Activated CD8-positive, alpha-beta memory T cell treated with anti-CD3 and anti-CD28 coated beads for 48 hours (primary cell): ENCODE measurements at places on chromosomes 1 and 21.

- no peak for DNase-seq
Measured at GRCh38 chr1:207876131-207876530, 34.8 kb downstream of the CD34 start.

DNA sequence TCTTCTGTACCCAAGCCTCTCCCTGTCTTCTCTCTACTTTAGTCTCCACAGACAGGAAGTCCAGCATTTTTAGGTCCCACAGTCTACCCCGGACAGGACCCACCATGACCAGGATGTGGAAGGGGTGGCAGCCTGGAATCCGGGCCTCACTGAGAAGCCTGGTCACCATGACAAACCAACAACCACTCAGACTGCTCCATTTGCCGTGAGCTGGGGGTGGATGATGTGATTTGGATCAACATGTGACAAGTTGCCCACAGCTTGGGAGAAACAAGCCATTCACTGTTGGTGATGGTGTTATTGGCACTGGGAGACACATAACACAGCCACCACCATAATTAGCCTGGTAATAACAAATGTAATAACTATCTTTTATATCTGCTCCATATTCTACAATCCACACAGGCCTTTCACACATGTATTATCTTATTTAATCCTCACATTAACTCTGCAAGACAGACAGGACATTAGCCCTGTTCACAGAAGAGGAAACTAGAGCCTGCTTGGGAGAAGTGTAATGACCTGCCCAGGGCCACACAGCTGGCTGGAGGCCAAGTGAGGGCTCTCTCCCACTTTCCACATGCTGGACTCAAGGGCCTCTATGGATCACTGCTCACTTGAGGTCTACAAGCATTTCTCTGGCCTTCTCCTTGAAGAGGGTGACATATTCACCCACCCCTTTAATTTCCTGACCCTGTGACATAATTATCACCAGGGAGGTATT lies 22.9 kb downstream of the MEF2D start:
- DNase-seq: no peak

GRCh38 chr1:192702212-192702902 lies 66.4 kb downstream of the RGS13 start:
- no peak for DNase-seq

DNA sequence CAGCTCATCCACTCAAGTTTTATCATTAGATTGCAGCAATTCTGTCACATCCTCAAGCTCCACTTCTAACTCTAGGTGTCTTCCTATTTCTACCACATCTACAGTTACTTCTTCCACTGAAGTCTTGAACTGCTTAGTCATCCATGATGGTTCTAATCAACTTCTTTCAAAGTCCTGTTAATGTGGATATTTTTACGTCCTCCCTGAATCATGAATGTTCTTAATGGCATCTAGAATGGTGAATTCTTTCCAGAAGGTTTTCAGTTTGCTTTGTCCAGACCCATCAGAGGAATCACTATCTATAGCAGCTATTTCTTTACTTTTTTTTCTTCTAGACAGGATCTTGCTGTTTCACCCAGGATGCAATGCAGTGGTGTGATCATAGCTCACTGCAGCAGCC lies 78.0 kb upstream of the RNPC3 start:
- DNase-seq: no peak

DNA sequence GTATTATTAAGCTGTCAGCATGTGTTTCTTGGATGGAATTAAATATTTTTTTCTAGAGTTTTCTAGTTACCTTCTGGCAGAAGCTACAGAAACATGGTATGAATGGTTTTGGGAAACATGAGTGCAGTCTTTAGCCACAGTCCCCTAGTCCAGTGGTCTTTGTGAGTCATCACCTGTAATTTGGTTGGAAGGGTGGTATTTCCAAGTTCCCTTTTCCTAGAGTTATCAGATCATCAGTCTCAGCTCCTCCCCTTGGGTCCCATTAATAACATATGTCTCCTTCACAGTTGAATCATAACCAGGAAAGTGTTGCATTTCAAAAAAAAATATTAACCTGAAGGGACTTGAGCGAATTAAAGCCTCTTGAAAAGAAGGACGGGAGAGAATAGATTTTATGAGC lies 27.0 kb downstream of the ELAVL4 start:
- no peak for DNase-seq

GRCh38 chr1:223410036-223410435 lies 16.8 kb downstream of the CCDC185 start:
- DNase-seq: no peak

DNA sequence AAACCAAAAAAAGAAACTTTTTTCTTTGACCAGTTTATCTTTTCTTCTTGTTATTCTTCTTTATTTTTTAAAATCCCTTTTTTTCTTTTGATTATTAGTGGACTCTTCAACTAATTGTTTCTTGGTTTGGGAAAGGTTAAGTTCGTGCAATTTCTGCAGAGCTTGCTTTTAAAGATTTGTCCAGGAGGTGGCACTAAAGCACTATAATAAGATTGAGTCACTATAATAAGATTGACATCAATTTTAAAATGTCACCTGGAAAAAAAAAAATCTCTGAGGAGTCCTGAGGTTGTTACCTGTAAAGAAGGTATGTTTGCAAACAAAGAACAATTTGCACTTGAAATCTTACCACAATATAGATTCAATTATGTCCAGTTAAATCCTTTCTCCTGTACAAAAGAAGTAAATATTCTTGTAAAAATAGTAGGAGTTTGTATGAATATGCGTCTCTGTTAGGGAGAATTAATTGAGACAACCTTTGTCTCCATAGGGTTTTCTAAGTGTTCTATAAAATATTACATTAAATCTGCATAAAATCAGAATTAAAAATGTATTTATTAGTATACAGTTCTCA lies 166.7 kb downstream of the ADGRL4 start:
- no peak for DNase-seq

GRCh38 chr1:156527584-156527983 lies 27.0 kb upstream of the MEF2D start:
- no peak for DNase-seq

GRCh38 chr1:39154553-39155421 lies 49.7 kb upstream of the MACF1 start:
- DNase-seq: no peak

DNA sequence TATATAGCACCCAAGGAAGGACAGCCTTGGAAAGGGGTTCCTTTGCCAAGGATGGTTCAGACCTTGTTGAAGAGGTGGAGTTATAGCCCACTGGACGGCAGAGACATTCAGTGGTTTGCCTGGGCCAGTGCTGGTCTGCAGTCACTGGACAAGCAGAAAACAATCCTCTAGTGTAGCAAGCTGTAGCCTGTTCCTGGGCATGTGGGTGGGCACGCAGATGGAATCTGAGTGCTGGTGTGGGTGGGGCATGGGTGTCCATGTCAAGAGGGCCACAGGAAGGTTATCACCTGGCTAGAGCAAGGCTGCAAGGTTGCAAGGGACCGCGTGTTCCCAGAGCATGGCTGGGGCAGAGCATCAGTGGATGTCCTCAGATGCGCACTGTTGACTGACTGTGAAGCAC lies 244.7 kb downstream of the PTPRU start:
- no peak for DNase-seq

DNA sequence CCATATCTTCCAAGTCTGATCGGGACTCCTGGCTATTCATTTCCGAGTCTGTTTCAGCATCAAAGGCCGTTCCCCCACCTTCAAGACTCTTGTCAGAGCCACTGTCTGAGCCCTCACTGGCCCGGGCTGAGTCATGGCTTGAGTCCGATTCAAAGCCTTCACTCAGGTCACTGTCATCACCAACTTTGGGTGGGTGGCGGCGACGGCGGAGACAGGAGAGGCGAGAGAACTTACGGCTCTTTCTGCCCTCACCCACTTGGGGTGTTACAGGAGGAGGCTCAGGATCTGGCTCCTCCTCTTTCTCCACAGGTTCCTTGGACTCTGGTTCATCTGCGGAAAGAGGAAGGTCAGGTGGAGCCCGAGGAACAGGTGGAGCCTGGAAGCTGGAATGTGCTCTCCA lies 16.6 kb downstream of the SMG5 start:
- DNase-seq: no peak
